ENCODE measurements at places on chromosomes 11 and 22. TPM values are rescaled to one million over a fixed set of nuclear protein-coding genes. Genes with fewer than 3 reads are reported as not detected.

Gene OR4C46
- not detected for total RNA-seq

Gene TRIM29
- 0.11 TPM for total RNA-seq

Gene NXPE4
- total RNA-seq, result not detected

Gene EMID1
- total RNA-seq, result 17.7 TPM

Gene BAIAP2L2
- total RNA-seq, result 2.6 TPM

Gene SAA4
- total RNA-seq, result not detected

Gene VPREB1
- not detected for total RNA-seq

Gene PRR5L
- total RNA-seq, result 23.4 TPM

Gene KRTAP5-1
- not detected for total RNA-seq

Gene CSNK2A3
- 1.7 TPM for total RNA-seq

DNA sequence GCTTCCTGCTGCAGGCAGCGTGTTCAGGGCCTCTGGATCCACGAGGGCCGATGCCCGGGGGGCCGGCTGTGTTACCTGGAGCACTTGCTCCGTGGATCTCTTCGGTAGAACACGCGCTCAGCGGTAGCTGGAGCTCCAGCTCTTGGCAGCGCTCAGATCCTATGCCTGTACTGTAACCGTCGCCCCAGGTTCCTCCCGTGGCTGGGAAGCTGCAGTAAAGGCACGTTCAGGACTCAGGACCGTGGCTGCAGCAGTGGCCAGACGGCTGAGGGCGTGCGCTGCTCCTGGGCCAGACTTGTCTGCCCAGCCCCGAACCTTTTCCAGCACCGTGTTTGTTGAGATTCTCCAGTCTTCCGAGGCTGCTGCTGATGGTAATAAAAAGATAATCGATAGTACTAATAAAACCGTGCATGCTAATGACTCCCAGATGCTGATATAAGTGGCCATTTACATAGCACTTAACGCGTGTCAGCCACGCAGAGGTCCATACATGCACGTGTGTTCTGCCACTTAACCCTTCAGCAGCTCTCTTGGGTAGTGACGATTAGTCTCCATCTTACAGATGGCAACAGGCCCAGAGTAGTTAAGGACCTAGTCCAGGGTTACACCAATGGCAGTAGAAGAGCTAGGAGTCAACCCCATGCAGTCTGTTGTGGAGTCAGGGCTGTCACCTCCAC is 1.4 kb downstream of the MOV10L1 start:
- no peak for DNase-seq
- H3K4me3 ChIP-seq, result no peak overlapping the region
- no peaks in the 10 kb centered on the region for H3K36me3 ChIP-seq
- H3K27ac ChIP-seq, result no peak overlapping the region
- no peaks in the 10 kb centered on the region for H3K4me1 ChIP-seq
- no peaks in the 10 kb centered on the region for H3K27me3 ChIP-seq

DNA sequence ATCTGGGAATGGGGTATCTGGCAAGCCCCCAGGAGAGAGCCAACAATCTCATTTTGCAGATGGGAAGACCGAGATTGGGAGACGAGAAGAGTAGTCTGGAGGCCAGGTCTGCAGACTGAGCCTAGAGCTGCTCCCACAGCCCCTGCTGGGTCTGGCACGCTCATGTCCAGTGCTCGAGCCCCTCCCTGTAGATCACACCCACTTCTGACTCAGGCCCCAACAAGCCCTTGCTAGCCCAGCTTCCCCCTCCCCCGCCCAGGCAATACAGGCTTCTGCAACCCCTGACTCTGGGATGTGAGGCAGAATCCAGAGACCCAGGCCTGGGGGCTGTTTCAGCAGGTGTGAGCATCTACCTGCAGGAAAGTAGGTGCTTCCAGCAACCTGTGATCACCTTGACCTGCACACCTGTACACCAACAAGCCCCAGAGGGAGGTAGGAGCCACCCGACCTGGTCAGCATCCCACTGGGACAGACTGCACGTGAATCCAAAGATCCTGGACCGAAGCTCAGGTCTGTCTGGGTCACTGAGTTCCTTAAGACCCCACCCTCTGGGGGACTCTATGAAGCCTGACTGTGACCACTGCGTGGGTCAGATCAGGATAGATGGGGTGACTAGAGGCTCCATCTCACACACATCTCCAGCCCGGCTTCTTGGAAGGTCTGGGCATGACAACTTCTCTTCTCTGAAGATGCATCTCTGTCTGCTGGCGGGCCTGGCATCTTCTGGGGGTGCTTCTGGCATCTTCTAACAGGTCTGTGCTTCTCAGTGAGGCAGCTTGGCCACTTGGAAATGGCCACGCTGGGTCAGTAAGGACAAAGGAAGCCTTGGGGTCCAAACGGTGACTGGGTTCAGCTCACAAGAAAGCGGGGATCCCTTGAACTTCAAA is 29.3 kb downstream of the LINC01488 start:
- no peak overlapping the region for H3K4me3 ChIP-seq
- H3K27ac ChIP-seq, result no peak overlapping the region
- no peaks in the 10 kb centered on the region for H3K36me3 ChIP-seq

GRCh38 chr22:48578138-48579042 is 1249.3 kb downstream of the BRD1 start:
- H3K36me3 ChIP-seq, result no peaks in the 10 kb centered on the region
- no peak overlapping the region for H3K4me3 ChIP-seq
- H3K4me1 ChIP-seq, result peaks cover 36% of the 10 kb centered on the region
- H3K27ac ChIP-seq, result peak overlapping the region; percentile 75
- no peak for DNase-seq

DNA sequence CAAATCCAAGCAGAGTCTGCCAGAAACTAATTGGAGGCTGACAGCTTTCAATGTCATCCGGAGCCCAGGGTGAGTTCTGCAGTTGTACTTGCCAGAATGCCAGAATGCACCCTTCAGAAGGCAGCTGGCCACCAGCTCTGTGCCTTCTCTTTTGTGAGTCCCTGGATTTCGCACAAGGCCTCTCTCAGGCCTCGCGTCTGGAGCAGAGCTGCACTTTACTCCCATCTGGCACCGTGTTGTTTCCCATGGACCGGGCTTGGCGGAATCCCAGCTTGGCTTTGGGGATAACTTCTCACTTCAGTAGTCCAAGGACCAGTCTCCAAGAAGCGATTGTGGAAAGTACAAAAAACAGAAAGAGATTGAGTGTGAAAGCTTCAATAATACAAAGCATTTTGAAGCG is 451.3 kb upstream of the KIRREL3 start:
- no peak overlapping the region for H3K4me3 ChIP-seq
- no peaks in the 10 kb centered on the region for H3K36me3 ChIP-seq
- peaks cover 12% of the 10 kb centered on the region for H3K4me1 ChIP-seq
- H3K27me3 ChIP-seq, result no peaks in the 10 kb centered on the region
- DNase-seq, result no peak
- no peak overlapping the region for H3K27ac ChIP-seq

DNA sequence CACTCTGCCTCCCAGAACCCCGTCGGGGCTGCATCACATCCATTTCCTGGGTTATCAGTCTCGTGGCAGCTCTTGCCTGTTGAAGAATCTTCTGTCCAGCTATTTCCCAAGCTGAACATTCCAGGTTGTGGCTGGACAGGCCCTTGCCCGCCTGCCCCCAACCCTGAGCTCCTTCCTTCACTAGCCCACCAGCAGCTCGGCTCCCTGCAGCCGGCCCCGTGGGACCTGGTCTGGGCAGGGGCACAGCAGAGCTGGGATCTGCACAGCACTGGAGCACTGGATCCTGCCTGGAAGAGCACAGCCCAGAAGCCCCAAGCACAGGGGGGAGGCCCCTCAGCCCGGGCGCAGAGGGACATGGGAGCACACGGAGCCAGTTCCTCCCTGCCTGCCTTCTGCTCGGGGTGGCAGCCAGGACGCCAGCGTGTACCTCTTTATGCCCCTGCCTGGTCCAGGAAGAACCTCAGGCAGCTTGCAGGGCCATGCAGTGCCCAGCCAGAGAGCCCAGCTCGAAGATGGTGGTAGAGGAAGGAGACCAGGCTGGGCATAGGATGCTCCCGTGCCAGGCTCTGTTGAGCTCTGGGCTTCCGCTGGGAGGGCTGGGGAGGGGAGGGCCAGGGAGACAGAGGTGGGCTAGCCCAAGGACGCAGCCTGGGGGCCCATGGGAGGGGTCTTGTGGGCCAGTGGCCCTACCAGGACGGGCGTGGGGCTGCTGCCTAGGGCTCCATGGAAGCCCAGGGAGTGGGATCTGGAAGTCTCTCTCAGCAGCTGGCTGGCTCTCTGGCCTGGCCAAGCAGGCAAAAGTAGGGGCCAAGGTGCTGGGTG is 16.6 kb upstream of the GNB1L start:
- no peaks in the 10 kb centered on the region for H3K36me3 ChIP-seq
- no peak overlapping the region for H3K4me3 ChIP-seq
- H3K27ac ChIP-seq, result no peak overlapping the region

DNA sequence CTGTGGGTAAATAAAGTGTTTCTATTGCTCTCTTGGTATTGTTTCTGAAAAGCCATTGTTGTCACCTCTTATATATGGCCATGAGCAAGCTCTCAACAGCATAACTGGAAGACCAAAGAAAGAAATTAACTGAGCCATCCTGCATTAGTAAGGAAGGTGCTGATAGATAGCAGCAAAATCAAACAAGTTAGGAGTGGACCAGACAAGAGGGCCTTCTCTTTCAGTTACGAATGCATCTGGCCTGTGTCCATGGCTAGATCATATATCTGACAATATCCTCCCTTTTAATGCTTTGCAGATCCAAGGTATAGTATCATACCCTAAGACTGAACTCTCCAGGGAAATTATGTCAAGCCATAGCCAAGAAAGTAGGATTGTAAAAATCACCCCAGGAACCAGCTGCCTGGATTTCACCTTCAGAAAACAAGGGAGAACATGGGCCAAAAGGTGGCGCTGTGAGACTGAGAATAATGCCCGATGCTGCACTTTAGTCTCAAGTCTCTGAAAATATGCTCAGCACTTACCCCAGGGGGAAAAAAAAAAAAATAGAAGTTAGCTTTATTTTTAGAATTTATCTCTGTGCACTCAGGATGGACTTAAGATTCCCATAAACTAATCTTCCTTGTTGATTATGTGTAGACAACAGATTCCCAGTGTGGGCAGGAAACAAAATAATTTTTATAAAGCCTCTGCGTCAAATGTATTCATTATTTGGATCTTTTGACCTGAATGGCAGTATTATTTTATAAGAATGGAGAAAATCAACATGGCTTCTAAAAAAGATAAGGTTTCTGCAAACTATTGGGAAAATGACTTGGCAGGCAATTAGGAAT is 415.1 kb downstream of the ETS1 start:
- H3K4me1 ChIP-seq, result no peaks in the 10 kb centered on the region
- DNase-seq, result peak; percentile 85
- H3K27ac ChIP-seq, result no peak overlapping the region
- no peak overlapping the region for H3K4me3 ChIP-seq
- no peaks in the 10 kb centered on the region for H3K36me3 ChIP-seq

GRCh38 chr11:73402834-73403185 is 26.6 kb downstream of the RELT start:
- no peak overlapping the region for H3K4me3 ChIP-seq
- no peaks in the 10 kb centered on the region for H3K27me3 ChIP-seq
- no peak overlapping the region for H3K27ac ChIP-seq
- DNase-seq, result no peak

- peak; percentile 74 for DNase-seq
- H3K4me3 ChIP-seq, result no peak overlapping the region
- H3K27me3 ChIP-seq, result no peaks in the 10 kb centered on the region
- peaks cover 17% of the 10 kb centered on the region for H3K4me1 ChIP-seq
- H3K27ac ChIP-seq, result no peak overlapping the region
Observed at GRCh38 chr11:116373104-116373944, 399.5 kb downstream of the BUD13 start.

DNA sequence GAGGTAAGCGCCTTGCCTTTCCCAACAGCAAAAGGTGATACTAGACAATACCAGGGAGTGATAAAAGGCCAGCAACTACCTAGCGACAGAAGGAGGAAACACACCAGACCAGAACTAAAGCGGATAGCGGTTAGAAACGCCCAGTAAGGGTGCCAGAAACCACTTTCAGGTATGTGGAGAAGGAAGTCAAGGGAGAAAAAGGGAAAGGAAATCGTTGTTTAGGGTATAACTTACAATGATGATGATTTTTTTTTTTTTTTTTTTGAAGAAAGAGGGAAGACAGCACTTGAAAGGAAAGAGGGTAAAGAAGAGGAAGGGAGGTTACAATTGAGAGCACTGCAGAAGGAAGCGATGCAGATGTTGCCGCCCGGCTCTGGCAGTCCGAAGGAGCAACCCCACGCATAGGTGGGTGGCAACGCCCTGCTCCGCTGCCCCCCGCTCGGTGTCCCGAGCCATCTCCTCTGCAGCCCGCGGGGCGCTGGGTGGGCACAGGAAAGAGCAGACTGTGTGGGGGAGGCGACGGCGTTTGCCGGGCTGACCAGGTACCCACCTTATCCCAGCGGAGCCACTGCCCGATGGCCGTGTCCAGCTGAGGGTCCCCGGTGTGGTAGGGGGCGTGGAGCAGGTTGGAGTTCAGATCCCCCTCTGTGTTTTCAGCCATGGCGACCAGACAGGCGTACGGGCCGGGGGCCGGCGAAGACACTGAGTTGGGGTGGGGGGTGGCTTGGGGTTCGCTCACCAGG is 561 bp downstream of the PGM2L1 start:
- H3K27me3 ChIP-seq, result no peaks in the 10 kb centered on the region
- H3K4me3 ChIP-seq, result peak overlapping the region; percentile 85
- peak; percentile 59 for DNase-seq
- H3K36me3 ChIP-seq, result no peaks in the 10 kb centered on the region
- no peak overlapping the region for H3K27ac ChIP-seq

DNA sequence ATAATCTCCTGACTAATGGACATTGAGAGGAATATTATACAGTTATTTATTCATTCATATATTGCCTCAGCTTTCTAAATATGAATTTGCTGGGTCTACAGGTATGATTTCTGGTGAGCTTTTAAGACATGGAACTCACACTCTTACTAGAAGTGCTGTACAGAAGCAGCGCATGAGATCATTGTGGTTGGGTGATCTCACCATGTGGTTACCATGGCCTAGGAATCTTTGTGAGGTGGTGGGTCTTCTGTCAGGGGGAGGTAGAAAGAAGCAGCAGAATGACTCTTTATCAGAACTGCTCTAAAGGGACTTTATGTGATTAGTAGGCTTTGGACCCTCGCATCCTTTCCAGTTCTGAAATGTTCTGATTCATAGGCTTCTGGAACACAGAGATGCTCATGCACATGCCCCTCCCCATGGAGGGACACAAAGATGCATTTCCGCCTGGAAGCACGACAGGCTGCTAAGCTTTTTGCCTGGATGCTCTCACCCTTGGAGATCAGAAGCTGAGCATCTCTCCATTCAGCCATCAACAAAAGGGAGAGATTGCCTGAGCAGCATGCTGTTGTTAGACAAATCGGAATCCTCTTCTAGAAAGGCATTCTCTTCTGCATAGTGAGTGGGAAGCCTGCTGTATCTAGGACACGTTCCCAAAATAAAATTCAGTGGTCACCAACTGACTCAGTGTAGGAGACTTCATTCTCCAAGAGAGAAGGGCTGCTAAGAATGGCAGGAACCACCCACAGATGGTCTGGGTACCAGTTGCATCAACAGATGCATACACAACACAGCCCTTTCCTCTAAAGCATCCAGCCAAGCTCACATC is 51.3 kb downstream of the KIRREL3 start:
- peak; percentile 48 for DNase-seq
- peak overlapping the region; percentile 35 for H3K27ac ChIP-seq
- H3K27me3 ChIP-seq, result no peaks in the 10 kb centered on the region
- peaks cover 43% of the 10 kb centered on the region for H3K4me1 ChIP-seq
- no peaks in the 10 kb centered on the region for H3K36me3 ChIP-seq
- H3K4me3 ChIP-seq, result no peak overlapping the region

- no peaks in the 10 kb centered on the region for H3K36me3 ChIP-seq
- H3K27ac ChIP-seq, result peak overlapping the region; percentile 10
- no peaks in the 10 kb centered on the region for H3K27me3 ChIP-seq
Observed at GRCh38 chr11:125356797-125357196, 139.3 kb downstream of the FEZ1 start.

- H3K27me3 ChIP-seq, result no peaks in the 10 kb centered on the region
- H3K27ac ChIP-seq, result no peak overlapping the region
- no peaks in the 10 kb centered on the region for H3K36me3 ChIP-seq
- H3K4me3 ChIP-seq, result no peak overlapping the region
- peak; percentile 68 for DNase-seq
- H3K4me1 ChIP-seq, result no peaks in the 10 kb centered on the region
Observed at GRCh38 chr11:111665777-111666176, 63.5 kb downstream of the SIK2 start.

Data from neural progenitor cell (in vitro differentiated cells).